ENCODE measurements at places on chromosomes 6 and 20. TPM values are rescaled to one million over a fixed set of nuclear protein-coding genes. Genes with fewer than 3 reads are reported as not detected.

- DNase-seq, result no peak
Measured at GRCh38 chr6:3133515-3133914, 15.0 kb downstream of the BPHL start.

DNA sequence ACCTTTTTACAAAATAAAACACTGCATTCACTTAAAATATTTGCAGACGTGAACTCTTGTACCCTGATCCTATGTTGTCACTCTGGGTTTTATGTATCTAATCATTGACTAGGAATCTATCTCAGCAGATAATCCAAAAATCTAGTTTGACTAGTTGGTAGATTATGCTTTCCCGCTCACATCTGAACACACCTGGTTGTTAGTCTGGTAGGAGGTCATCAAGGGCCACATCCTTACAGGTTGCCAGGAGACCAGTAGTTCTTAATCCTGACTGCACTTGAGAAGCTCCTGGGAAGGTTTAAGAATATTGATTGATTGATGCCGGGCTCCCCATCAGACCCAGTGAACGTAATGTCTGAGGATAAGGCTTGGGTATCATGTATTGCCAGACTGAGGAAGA is 104.4 kb downstream of the MTHFD1L start:
- DNase-seq, result no peak

DNA sequence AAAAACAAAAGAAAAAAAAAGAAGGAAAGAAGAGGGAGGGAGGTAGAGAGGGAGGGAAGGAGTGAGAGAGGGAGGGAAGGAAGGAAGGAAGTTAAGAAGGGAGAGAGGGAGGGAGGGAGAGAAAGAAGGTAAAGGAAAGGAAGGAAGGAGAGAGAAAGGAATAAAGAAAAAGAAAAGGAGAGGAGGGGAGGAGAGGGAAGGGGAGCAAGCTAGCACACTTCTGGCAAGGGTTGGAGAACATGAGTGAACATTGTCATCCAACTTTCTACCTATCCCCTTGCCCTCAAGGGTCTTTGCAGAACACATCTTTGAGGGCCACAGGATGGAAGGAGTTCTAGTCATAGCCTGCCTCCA is 34.1 kb upstream of the IL17A start:
- no peak for DNase-seq

Gene ENPP1
- total RNA-seq, result 39.1 TPM

- no peak for DNase-seq
Measured at GRCh38 chr6:37225350-37226169, 32.0 kb upstream of the TBC1D22B start.

DNA sequence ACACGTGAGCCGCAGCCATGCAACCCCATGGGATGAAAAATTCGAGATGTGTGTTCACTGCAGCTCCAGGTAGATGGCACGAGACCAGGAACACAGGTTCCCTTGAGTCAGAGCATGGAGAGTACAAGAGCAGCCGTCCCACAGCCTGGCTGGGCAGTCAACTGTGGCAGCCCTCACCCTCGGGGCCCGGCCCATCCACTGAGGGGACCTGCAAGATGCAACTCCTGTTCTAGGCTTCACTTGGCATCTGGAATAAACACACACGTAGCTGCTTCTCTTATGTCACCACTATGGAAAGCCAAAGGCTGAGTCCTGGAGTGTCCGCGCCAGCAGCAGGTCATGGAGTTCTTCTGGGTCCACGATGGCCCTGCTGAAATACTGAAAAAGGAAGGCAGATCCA is 77.0 kb downstream of the WDR27 start:
- DNase-seq, result no peak

Gene TAGAP
- total RNA-seq, result not detected
